Activated CD4-positive, CD25-positive, alpha-beta regulatory T cell (primary cell): ENCODE measurements at places on chromosomes 2 and 18.

DNA sequence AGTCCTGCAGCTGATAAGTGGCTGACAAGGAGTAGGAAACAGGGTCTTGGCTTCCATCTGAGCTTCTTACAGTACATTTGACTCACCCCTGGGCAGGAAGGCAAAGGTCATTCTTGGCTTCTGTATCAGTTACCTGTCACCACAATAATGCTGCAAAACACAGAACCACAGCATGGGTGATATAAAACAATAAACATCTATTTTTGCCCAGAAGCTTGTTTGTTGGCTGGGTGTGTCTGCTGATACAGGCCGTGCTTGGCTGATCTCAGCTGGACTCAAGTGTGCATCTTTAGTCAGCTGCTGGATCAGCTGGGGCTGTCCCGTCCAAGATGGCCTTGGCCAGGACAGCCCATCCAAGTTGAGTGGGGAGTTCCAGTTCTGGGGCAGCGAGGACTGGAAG lies 34.7 kb downstream of the ONECUT2 start:
- DNase-seq: no peak

DNA sequence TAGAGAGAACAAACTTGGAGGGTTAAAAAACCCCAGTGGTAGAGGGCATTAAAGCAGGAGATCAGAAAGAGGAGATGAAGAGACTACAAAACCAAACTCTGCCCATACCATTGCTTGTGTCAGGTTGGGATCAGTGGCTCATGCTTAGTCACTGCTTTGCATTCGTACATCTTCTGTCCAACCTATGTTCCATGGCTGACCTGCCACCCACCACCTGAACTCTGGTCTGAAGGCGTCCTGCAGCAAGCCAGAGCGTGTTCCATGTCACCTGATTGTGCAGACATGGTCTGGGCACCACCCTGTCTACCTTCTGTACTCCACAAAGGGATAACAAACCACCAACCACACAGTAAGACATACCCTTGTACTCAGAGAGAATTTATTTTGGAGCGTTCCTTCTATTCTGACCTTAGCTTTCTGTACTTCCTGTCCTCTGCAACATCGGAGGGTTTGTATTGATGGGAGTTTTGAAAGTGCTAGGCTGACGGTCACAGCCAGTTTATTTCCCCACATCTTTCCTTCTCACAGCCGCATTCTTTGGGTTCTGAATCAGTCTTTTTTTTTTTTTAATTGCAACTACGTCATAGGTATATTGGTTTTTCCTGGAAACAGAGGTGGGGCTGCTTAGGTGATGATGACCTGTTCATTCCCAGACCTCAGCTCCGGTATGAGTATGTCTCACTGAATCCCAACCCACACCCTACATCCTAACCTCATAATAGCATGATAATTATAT lies 88.3 kb downstream of the SOWAHC start:
- DNase-seq: no peak

- no peak for DNase-seq
Measured at GRCh38 chr2:102334486-102334885, 21.1 kb upstream of the IL18R1 start.

GRCh38 chr2:199932312-199932855 lies 21.3 kb downstream of the C2orf69 start:
- DNase-seq: no peak

- no peak for DNase-seq
Measured at GRCh38 chr18:9413576-9413975, 61.7 kb upstream of the RALBP1 start.

DNA sequence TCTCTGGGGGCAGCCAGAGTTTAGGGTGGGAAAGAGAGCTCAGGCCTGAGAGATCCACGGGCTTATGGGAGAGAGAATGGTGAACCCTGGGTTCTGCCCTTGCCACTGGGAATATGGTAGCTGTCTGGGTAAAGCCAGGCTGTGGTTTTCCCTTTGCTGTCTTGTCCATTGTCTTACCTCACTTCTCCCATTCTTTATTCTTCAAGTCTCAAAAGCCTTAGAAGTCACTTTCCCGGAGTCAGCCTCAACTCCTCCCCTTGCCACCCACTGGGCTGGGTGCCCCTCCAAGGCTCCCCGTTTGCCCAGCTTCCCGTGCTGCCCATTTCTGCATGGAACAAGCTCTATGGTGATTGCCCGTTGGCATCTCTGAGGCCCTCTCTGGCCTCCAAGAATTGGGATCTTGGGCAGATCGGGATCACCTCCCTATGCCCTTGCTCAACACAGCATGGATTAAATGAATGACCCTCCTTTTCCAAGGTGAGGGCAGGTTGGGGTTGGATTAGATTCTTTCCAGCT lies 228.2 kb downstream of the HAUS1 start:
- no peak for DNase-seq

- DNase-seq: no peak
Measured at GRCh38 chr2:176812246-176812775, 400.3 kb upstream of the HNRNPA3 start.

DNA sequence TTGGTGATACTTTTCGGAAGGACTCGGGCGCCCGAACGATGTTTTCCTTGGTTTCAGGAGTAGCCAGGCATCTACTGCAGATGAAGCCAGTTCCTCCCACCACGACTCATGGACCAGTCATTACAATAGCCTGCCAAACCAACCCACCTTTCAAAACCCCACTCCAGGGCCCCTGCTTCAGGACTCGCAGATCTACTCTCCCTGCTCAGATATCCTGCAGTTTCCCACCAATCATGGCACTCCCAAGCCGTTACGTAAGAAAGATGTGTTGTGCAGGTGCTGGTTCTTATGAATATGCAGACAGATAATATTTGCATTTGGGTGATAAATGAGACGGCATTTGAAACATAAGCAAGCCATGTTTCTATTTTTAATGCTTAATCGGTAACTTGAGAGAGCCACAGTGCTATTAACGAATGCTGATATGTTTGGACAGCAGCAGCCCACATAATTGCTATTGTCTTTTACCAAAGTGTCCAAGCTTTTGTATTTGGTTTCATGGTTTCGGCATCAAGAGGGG lies 3.5 kb upstream of the CYS1 start:
- DNase-seq: no peak

DNA sequence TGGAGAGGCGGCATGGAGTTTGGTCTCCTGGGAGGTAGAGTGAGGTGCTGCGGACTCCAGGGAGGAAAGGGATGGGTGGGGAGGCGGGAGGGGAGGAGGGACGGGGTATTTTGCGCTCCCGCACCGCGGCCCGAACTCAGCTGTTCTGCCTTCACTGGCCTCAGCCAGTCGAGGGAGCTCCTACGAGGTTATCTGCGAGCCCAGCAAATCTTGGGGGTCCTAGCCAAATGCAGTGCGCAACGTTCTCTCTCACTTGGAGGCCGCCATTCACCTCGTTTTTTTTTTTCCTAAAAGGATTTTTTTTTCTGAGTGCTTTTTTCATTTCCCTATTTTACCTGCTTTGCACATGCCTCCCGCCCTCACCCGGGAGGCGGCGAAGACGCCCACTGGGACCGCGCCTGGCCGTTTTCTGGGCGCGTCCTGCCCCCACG lies 877 bp upstream of the BCL2L11 start:
- DNase-seq: no peak

GRCh38 chr2:218168016-218168415 lies 1.3 kb upstream of the CXCR1 start:
- no peak for DNase-seq

DNA sequence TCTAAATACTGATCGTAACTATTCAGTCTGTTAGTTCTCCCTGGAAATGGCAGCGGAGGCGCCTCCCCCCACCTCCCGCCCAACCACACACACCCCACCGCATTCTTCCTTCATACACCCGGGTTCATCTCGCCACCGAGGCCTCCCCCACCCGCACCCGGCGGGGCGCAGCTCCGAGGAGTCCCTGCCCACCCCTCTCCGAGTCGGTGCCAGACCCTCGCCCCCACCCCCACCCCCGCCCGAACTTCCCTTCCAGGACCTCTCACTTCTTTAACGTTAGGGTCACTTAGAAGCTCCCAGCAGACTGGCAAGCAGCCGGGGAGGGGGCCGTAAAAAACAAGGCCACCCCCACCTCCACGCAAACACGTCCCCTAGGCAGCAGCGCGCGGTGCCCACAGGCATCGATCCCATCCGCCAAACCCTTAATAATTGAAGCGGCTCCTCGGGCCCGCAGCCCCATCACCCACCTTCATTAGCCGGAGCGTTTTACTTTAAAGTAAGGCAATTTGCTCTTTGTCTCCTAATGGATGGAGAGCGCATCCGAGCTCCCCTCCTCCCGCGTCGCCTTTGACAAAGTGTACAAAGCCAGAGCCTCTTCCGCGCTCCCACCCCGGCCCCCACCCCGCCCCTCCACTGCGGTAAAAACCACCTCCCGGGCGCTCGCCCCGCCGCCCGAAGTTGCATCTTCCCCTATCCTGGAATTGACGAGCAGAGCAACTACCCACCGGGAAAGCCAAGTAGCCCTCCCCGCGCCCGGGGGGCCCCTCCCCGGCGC lies 624 bp downstream of the ZNF516 start:
- no peak for DNase-seq

GRCh38 chr18:2956056-2956455 lies 56.9 kb downstream of the LPIN2 start:
- no peak for DNase-seq

DNA sequence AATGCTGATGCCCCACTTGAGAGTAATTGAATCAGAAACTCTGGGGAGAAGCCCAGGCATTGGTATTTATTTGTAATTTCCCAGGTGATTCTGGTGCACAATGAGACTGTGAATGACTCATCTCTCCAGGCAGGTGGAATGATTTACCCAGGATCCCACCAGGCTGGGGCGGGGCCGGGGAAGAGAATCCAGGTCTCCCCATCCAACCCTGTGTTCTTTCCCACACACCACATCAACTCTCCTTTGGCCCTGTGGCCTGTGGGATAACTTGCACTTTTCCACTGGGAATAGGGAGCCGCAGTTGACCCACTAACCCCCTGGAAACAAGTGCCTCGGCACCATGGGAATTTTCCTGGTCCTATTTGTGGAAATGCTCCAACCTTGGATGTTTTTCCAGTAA lies 409.8 kb downstream of the ZNF521 start:
- no peak for DNase-seq

DNA sequence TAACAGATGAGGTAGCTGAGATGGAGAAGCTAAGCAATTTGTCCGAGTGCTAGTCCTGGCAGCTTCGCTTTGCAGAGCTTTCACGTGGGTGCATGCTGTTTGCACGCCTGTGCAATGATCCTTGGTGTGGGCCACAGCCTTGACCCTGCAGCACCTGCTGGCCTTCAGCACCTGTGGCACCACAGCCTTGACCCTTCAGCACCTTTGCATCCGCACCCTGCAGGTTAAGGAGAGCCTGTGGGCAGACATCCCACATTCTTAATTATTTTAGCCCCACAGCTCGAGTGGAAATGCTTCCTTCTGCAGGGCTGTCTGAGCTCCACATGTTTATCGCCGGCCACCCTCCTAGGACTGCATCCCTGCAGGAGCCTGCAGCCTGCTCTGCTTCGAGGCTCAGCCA lies 19.3 kb downstream of the NCK2 start:
- DNase-seq: no peak

DNA sequence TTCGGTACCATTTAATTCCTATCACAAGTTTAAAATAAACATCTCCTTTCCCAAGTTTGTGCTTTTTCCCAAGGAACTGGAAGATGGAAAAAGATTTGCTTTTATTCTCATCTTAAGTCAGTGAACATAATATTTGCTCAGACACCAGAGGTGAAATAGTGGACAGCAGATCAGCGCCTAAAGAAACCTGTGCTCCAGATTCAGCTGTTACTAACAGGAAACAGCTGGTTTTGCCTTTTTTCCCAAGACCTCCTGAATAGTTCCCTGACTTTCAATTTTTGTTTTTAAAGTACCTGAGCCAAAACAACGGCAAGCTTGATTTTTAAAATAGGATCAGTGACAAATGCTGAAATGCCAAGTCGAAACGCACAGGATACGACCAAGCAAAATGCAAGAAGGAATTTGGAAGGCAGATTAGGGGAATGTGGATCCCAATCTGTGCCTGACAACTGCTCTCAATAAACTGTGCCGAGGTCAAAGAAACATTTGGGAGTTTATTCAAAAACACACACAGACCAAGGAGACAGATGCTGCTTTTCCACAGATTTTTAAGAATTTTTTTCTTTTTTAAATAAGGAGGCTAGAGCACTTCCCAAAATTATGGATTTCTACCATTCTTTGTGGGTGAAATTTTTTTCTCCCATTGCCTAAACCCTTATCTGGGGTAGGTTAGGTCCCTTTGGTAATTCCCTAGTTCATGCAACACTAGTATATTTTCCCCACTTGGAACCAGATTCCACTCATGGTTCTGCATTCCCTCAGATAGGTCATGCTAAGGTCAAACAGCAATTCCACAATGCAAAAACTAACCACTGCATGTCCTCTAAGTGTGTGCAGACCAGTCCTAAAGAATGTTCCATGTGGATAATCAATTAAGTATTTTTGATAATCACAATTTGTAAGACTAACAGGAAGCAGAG lies 121.5 kb upstream of the PDE1A start:
- no peak for DNase-seq

GRCh38 chr2:37344453-37345361 lies at the start of gene QPCT:
QPCT (plus strand) TSS chr2:37344630; CDS start chr2:37344732, 102 bp downstream.
- DNase-seq: no peak

GRCh38 chr2:224543939-224544338 lies 41.2 kb downstream of the CUL3 start:
- DNase-seq: no peak

GRCh38 chr18:70195014-70195614 lies 10.4 kb downstream of the RTTN start:
- DNase-seq: no peak

- DNase-seq: no peak
Measured at GRCh38 chr18:59264651-59265245, 8.5 kb downstream of the RAX start.

GRCh38 chr2:3571284-3571683 lies 3.8 kb upstream of the RPS7 start:
- no peak for DNase-seq

DNA sequence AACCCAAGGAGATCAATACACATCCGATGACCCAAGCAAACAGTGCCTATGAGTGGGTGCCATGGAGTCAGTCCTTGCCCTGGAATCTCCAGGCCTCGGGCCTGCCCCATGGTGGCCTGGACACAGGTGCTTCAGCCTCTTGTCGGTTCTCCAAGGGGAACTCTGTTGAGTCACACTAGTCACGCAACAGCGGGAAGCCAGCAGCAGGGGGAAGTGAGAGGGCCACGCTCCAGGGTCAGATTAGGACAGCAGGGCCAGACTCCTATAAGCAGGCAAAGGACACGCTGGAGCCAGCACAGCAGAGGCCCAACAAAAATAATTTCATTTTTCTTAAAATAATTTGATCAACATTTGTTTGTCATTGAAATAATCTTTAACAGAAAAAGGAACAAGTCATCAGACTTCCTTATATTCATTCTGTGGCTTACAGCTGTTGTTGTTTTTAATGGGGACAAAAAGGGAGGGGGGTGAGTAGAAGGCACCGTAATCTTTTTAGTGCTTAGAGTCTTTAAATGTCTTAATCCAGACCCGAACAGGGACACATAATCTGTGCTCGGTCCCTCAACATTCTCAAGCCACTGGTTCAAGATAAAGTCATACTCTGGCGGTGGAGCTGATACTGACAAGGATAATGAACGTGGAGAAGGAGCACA lies 16.4 kb upstream of the ARMC9 start:
- no peak for DNase-seq
